HL-60 (cell line): ENCODE measurements at places on chromosomes 11 and 22.

GRCh38 chr11:112631333-112631732, 329.9 kb upstream of the NCAM1 start:
- DNase-seq = no peak

DNA sequence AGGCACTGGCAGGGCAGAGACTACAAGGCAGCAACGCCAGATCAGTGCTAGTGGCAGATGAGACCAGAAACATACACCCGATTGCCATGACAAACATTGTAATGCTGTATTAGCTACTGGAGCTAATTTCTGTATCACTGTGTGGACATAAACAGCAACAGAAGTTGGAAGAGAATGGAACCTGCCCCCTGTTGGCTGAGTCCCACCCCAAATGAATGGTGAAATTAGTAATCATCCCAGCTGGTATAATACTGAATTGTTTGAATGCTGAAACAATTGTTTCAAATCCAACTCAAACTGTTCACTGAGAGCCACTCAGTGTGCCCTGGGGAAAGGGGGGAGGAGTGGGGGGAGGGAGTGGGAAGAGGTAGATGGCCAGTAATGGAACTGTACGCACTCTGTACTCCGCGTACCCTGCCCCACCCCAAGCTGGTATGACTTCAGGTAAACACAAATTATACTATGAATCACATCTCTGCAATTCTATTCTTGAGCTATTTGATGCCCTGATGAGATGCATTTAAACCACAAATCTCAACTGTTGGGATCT, 11.2 kb upstream of the BIRC3 start:
- DNase-seq = no peak

DNA sequence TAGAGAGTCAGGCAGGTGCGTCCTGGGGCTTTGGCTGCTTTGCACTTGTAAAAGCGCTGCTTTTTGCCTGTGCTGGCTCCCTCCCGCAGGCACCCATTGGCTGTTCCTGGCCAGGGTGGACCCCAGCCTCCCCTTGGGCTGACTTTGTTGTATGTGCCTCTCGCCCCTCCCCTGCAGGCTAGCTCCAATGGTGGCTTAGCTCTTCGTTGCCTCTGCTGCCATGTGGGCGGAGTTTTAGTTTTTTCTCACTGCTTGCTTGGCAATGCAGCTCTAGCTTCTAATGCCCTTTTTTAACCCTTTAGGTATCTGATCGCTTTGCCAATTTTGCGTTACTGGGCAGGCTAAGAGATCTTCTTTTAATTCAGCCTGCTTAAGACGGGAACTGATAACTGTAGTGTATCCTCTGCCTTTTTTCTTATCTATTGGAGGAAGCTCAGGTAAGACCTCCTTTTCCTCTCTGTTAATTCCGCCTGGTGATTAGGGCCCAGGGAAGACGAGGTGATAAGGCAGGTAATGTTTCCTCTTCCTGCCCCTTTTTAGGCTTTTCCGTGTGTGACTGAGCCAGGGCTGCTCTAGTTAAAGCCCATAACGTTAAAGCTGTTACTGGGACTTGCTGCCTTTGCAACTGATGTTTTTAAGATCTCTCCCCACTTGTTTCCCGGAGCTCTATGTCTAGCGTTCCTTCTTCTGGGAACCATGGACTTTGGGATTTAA, 11.7 kb upstream of the GLYATL1 start:
- DNase-seq = no peak

GRCh38 chr11:35617687-35618496, at the start of gene FJX1:
TSS of gene FJX1 (plus strand) at chr11:35618460. CDS start at chr11:35618637, 177 bp downstream.
- no peak for DNase-seq

DNA sequence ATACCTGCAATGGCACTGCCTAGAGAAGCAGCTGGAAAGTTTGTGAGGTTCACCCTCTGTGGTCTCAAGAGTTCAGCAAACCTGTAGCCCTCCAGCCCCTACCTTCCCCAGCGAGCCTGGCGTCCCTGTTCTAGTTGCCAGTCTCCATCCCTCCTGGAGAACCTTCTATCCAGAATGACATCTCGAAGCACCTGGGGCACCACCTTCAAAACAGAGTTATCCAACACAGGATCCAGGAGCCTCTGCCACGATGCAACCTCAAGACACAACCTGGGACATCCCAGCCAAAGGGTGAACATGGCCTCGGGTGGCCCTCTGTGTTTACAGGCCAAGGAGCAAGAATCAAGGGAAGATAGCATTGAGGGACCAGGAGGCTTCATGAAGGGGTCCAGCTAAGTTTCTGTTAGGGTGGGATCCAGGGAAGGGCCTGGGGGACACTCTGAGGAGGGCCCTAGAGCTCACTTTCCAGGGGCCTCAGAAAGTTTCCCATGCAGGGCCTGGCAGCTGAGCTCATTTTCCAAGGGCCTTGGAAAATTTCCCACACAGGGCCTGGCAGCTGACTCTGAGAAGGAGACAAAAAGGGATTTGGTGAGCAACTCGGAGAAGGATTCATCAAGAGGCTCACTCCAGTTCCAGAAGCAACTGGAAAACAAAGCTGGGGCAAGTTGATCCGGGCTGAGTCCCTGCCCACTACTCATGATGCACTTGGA, 36.9 kb upstream of the SYT13 start:
- no peak for DNase-seq

DNA sequence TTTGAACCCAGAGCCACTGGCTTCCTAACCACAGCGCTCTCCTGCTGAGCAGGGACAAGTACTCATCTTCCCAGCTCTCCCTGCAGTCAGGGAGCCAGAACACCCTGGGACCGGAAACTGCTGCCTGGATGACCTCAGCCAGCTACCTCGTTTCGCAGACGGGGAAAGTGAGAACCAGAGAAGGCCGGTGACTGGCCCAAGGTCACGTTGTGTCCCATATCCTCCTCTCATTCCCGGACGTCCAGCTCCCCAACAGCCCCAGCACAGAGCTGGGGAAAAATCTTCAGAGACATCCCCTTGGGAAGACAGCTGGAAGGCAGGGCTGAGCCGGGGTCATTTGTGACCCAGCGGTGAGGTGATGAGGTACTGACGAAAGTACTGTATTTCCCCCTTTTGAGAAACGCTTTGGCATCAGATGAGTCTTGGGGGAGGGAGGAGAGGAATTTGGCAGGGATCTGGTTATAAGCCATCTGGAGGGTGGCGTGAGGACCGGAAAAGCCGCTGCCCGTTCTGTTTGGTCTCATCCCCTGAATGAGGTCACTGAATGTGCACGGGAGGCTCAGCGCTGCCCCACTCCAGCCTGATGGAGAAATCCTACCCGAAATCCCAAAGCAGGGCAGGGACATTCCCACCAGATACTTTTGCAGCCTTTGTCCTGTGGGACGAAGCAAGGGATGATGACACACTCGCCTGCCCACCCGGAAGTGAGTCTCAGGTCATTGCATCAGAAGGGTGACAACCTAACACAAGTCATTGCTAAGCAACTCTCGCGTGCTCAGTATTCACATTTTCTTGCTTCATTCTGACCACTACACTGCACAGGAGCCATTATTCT, 41.1 kb downstream of the LIF start:
- DNase-seq = peak; percentile 58

DNA sequence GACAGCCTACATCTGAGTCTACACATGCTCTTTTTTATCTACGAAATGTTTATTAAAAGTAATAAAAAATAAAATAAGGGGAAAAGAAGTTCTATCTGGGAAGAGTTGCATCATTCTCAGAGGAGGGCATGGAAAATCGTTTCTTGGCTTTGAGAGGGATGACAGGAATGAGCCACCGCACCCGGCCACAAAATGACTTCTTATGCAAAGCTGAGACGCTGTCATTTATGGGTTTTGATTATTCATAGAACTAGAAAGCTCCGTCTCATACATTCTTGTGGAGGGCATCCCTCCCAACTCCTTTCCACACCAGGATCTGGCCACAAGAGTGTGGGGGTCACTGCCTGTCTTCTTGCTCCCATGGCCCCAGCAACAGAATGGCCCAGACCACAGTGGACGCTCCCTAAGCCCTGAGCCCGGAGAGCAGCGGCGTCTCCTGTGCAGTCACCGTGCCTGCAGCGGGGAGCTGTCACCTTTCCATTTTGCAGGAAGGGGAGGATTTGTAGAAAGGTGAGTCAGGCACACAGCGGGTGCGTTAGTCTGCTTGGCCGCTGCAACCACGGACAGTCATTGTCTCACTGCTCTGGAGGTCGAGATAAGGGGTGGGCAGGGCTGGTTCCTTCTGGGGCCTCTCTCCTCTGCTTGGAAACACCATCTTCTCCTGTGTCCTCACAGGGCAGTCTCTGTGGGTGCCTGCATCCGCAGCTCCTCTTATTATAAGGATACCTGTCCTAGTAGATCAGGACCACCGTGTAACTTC, 1388.7 kb downstream of the BRD1 start:
- no peak for DNase-seq

DNA sequence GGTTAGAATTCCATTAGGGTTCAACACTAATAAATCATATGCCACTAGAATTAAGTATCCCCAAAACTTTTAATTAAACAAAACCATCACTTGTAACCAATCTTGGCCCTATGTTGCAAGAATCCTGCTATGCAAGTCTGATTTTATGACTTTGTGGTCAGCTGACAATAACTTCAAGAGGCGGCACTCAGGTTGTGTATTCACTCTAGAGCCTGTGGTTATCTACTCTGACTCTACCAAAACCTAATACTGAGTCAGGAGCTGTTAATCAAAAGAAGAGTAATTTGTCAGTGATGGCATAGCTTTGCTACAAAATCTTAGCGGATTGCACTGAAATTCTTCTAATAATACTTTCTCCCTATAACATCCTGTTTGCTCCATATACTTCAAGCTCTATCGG, 253.7 kb downstream of the AASDHPPT start:
- no peak for DNase-seq

- no peak for DNase-seq
Observed at GRCh38 chr11:1842149-1843097, 3.6 kb downstream of the TNNI2 start.
